ENCODE measurements at places on chromosomes 6 and 20.

DNA sequence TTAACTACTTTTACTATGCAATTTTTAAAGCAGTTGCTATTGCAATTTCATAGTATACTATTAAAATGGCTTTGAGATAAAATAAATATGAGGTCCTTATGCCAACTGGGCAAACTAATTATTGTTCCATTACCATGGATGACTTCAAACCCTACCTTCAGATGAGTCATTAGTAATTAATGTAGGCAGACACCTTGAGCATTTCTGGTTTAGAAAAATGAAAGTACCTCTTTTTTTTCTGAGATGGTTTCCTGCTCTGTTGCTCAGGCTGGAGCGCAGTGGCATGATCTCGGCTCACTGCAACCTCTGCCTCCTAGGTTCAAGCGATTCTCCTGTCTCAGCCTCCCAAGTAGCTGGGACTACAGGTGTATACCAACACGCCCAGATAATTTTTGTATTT, 11.9 kb downstream of the ASF1A start:
- no peak for DNase-seq

DNA sequence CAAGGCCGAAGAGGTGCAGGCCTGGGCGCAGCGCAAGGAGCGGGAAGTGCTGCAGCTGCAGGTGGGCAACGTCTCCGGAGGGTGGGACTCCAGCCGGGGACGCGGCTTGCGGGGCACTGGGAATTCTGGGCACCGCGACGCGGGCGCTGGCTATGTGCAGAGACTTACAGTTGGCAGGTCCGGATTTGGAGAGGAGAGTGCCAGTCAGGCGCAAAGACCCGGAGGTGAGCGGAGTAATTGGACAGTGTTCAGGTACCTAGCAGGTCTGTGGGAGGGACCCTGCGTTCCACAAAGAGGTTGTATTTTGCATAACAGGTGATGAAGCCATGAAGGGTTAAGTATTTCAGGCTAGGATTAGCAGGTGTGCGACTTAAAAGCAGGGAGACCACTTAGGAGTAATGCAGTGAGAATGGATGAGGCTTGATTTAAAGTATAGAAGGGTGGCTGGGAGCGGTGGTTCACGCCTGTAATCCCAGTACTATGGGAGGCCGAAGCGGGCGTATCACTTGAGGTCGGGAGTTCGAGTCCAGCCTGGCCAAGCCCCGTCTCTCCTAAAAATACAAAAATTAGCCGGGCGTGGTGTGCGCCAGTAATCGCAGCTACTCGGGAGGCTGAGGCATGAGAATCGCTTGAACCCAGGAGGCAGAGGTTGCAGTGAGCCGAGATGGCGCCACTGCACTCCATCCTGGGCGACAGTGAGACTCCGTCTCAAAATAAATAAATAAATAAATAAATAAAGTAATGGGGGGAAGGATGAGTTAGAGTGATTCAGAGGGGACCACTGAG, 1.0 kb downstream of the MRPS26 start:
- no peak for DNase-seq

GRCh38 chr6:160063771-160064413, 57.7 kb upstream of the SLC22A1 start:
- DNase-seq = no peak

GRCh38 chr20:42610070-42610469, 579.6 kb downstream of the PTPRT start:
- DNase-seq = no peak

DNA sequence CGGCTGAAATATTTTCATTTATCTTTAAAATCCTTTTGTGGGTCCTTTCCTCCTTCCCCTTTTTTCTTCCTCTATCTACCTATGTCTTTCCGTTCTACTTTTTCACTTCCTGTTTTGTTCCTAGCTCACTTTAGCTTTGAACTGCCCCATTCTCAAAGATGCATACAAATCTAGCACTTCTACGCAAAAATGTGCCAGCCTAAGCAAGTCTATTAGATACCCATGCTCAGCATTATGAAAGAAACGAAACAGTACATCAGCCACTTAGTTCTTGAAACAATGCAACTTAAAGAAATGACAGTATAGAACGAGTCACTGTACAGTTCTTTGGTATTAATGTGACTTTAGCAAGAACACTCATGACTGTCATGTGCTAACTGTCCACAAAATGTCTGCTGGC, 47.3 kb upstream of the MARCKS start:
- DNase-seq = no peak

GRCh38 chr6:19041906-19042305, 654.8 kb downstream of the RNF144B start:
- DNase-seq = no peak

- DNase-seq = no peak
These were observed 16.5 kb upstream of the SPAG4 start for GRCh38 chr20:35598899-35599775.

DNA sequence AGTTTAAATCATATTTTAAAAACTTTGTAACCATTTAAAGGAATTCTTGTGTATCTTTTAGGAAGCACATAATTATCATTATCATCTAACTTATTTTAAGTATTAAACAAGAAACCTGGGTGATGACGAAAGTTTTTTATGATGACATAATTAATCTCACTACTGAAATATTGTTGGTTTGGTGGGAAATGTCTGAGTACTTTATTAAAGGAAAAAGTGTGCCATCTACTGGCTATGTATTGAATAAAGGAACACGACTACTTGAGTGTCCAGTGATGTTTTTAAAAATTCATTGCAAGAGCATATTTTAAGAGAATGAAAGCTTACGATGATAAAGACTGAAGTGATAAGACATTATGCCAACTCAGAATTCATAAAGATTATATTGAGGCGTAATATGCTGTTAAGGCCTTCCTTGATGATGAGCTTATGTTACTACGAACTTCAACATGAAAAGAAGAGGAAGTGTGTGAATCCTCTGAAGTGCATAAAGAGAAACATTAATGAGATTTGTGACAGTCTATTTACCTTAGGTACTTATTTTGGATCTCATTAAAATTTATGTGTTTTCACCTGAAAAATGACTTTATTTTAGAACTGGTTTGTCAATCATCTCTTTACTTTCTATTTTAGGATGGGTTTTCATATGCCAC, 12.0 kb upstream of the TRMT11 start:
- no peak for DNase-seq

DNA sequence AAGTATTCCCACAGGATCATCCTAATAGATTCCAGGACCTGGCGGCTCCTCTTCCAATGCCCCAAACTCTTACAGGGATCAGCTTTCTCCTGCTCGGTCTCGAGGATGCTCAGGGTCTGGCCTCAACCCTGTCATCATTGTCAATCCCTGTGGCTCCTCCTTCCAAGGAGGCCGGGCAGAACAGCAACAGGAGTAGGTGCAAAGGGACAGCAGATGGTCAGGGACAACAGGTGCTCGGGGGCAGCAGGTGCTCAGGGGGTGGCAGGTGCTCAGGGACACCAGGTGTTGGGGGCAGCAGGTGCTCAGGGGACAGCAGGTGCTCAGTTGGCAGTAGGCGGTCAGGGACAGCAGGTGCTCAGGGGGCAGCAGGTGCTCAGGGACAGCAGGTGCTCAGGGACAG, 84.8 kb downstream of the TTLL2 start:
- no peak for DNase-seq

DNA sequence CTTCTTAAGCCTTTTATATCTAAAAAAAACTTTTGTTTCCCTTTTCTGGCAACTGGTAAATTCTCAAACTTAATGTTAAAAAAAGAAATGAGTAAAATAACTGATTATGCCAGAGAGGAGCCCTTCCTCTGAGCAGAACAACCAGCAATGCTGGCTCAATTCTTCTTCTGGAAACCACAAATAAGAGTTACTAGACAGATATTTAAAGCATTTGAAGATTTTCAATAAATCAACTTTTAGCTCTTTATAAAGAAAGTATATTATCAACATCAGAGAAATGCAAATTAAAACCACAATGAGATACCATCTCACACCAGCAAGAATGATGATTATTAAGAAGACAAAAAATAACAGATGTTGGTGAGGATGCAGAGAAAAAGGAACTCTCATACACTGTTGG, 61.1 kb upstream of the TCF21 start:
- no peak for DNase-seq

DNA sequence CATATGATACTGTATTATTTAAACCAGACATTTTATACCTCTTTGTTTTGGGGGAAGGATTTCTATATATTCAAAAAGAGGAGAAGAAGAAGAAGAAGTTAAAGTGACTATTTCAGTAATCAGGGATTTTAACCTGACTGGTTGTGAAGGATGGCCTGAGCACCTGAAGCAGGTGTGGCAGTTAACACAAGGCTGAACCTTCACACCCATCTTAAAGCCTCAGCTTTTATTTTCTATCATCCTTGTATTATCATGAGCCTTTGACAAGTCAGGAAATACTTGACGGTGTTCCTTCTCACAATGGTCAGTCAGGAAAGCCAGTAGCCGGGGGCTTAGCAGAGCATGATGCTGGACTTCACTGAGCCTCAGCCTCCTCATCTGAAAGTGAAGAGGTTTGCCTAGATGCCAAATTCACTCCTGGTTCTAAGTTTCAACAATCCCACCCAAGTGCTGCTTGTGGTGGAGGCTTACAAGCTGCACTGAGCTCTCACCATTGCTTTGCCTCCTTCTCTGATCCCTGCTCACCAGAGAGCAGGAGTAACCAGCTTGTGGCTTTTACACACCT, 117.2 kb downstream of the JAG1 start:
- DNase-seq = no peak

DNA sequence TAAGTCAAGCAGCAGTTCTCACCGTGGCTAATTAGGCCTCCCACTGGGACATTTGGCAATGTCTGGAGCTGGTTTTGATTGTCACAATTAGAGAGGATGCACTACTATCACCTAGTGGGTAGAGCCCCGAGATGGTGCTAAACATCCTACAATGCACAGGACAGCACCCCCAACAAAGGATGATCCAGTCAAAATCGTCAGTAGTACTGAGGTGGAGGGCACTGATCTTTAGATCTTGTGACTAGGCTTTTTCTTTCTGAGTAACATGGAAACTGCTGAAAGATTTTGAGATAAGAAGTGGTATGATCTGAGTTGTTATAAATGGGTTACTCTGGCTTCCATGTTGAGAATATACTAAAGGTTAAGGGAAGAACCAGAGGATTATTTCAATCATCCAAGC, 12.0 kb downstream of the UBD start:
- no peak for DNase-seq

DNA sequence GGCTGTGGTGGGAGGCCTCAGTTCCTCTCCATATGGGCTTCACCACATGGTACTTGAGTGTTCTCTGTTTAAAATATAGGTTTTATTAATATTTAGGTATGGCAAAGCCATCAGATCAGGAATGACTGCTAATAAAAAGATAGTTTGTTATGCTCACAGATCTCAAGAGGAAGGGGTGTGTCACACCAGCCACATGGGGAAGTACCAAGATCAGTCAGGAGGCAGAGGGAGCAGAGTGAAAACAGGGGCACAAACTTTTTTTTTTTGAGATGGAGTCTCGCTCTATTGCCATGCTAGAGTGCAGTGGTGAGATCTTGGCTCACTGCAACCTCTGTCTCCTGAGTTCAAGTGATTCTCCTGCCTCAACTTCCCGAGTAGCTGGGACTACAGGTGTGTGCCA, 92.1 kb upstream of the GCM1 start:
- DNase-seq = no peak

DNA sequence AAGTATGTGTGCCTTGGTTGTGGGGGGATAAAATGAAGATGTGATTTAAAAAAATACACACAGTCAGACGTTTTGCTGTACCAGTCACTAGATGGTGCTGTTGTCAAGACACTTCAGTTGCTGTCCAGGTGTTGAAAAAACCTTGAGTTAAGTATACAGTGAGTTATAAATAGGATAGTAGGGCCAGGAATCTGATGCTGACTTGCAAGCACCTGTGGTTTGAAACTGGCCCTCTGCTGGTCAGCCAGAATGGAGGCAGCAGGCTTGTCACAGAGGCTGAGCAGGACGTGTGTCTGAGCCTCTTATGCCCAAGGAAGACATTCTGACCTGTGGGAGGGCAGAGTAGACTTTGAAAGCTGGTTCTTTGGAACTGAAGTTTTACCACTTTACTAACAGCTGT, 27.8 kb downstream of the RNF8 start:
- DNase-seq = no peak

DNA sequence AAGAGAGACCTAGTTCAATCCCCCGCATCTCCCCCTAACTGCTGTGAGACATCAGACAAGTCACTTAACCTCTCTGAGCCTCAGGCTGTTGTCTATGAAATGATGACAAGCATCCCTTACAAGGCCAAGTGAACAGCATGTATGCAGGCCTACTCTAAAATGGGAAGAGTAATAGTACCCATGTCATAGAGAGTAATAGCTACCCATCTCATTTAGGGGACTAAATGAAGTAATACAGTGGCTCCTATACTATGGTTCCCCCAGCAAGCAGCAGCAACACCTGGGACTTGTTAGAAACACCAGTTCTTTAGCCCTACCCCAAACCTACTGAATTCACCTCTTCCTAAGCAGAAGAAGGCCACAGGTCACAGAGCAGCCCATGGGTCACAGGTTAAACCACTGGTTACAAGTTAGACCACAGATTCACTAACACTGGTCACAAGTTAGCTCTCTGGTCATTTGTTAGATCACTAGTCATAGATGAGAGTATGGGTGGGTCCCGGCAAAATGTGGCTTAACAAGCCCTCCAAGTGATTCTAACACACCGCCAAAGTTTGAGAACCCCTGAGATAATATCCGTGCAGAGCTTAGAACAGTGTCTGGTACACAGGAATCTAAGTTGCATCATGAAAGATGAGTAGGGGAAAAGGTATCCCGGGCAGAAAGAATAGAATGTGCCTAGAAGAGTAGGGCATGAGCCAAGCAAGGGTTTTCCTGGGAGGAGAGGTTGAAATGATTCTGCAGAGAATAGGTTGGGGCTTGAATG, 1.4 kb downstream of the DEFB124 start:
- DNase-seq = no peak

DNA sequence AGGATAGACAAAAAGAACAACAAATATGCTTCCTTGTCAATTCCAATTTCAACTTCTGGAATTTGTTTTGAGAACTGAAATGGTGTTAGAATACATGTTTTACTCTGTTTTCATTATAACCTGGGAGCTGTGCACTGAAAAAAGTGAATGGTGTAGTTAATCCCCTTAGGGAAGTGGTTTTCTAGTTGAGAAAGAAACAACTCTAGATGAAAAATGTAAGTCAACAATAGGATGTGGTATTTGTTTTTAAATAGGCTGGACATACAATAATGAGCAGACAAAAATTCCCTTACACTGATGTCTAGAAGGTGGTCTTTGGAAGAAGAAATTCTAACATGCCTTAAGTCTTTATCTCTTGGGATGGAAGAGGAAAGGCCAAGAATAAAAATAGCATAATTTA, 59.9 kb upstream of the TINAG start:
- no peak for DNase-seq

Data from cortex of kidney (tissue), 1 donor.